Activated CD4-positive, alpha-beta T cell treated with anti-CD3 and anti-CD28 coated beads for 48 hours (primary cell): ENCODE measurements at places on chromosomes 6 and 20.

DNA sequence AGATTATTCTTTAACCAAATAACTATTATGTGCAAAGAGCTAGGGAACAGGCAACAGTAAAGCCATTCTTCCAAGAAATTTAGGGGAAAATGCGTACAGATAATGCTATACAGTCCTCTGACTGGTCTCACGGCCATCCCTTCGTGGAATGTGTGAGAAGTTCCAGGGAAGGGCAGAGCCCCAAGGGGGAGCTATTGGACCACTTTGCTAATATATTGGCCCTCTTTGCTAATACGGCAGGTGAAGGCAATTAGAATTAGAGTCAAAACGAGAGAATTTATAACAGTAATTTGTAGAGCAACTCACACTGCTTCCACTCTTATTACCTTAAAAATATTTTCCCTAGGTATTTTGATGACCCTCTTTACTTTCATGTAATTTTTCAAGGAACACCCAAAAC is 140.4 kb downstream of the IMPG1 start:
- DNase-seq, result peak; percentile 7

- no peak for DNase-seq
Observed at GRCh38 chr6:15322781-15323536, 77.1 kb downstream of the JARID2 start.

- DNase-seq, result no peak
Observed at GRCh38 chr6:5184218-5184617, 76.5 kb downstream of the LYRM4 start.

DNA sequence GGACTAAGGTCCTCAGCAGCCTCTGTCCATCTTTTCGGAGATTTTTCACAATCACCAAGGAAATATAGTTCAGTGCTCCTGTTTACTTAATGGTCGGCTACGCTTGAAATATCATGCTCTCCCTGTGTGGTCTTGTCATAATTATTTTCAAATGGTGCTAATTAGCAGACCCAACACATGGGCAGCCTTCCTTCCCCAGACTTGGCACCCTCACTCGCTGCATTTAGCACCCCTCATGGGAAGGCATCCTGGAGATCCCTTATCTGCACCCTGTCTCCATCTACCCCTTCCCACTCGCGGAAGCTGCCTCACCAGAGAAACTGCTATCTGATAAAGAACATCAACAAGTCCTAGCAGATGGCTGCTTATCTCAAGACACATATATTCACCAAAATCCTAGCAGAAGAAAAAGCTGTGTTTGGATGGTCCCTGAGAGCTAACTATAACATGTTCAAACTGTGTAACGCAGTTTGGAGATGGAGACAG is 131.0 kb upstream of the ESR1 start:
- DNase-seq, result no peak

DNA sequence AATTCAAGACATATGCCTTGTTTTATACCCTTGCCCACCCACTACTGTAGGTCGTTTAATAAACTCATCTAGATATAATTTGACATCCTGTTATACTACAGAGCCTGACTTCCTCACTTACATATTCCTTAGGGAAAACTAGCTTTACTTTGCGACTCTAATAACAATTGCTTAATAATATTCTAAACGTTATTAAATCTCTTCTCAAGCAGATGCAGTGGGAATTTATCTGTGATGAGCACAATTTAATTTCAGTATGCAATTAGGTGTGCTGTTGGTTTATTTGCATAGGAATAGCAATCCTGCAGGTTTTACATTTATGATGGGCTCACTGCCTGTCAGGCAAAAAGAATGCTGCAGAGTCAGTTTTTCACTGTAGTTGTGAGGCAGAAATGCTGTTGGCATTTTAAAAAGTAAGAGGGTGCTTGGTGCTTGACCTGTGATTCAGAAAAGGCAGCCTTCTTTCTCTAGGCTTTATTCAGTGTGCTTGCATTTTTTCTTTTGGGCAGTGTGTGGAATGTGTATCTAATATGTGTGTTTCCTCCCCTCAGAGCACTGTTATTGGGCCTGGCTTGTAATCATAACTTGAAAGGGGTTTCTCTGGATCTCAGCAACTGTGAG is 152.3 kb upstream of the SCGN start:
- DNase-seq, result no peak

GRCh38 chr6:1679688-1680068 is 70.0 kb downstream of the FOXC1 start:
- no peak for DNase-seq

DNA sequence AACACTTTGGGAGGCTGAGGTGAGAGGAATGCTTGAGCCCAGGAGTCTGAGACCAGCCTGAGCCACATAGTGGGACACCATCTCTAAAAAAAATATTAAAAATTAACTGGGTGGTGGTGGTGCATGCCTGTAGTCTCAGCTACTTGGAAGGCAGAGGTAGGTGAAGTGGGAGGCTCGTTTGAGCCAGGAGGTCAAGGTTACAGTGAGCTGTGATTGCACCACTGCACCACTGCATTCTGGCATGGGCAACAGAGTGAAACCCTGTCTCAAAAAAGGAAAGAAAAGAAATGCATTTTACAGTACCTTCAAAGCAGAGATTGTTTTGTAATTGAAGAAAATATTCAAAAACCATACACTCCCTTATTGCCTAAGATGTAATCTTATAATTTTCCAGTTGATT is 6.5 kb downstream of the OCSTAMP start:
- no peak for DNase-seq

DNA sequence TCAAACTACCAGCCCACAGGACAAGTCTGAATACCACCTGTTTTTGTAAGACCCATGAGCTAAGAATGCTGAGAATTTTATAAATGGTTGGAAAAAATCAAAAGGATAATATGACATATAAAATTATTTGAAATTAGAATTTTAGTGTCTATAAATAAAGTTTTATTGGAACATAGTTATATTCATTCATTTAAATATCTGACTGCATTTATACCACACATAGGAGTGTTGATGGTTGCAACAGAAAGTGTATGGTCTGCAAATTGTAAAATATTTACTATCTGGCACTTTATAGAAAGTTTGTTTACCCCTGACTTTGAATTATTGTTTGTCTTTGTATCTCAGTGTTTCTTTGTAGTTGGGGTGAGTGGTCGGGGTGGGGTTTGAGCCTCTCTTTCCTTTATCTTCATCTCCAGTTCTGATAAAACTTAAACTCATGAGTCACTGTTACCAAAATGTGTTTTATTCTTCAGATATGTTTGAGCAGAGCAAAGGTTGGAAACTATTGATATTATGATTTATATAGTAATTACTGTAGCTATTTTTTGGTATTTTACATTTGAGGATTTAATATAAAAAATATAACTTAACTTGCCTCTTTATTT is 55.5 kb downstream of the CD2AP start:
- DNase-seq, result no peak

GRCh38 chr6:31814677-31815024 is 432 bp downstream of the HSPA1L start:
- peak; percentile 76 for DNase-seq

- DNase-seq, result no peak
Observed at GRCh38 chr6:22343864-22344263, 47.0 kb upstream of the PRL start.

DNA sequence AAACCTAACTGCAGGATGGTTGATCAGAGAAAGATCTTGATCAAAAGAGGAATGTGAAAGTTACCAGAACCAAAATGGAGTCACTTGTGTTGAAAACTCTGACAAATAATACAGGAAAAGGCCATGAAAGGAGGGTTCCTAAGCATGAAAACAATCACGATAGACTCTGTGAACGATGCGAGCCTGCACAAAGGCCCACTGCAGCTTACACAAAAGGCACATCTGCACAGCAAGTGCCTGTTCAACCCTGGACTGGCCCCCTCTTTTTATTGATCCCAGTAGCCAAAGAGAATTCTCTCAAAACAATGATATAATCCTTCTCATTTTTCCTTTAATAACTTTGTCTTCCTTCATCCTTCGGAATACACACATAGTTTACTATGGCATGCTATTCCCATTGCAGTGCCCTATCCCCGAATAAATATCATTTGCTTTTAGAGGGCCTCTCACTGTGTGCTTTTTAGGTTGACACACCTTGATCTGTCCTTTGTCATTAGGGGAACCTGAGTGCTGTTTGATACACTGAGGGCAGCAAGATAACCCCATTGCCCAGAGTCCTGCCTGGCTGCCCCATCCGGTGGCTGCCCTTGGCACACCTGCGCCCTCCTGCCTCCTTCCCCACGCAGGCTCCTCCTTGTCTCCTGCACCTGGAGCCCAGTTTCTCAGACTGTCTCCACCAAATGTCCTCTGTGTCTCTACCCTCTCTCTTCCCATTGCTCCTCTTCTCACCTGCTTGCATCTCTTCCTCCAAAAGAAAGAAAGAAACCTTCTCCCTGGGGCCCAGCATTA is 98.3 kb upstream of the FRMD1 start:
- DNase-seq, result no peak

GRCh38 chr20:9503526-9504245 is 10.7 kb upstream of the LAMP5 start:
- DNase-seq, result no peak

GRCh38 chr6:30490026-30490876 is 942 bp downstream of the HLA-E start:
- peak; percentile 88 for DNase-seq

DNA sequence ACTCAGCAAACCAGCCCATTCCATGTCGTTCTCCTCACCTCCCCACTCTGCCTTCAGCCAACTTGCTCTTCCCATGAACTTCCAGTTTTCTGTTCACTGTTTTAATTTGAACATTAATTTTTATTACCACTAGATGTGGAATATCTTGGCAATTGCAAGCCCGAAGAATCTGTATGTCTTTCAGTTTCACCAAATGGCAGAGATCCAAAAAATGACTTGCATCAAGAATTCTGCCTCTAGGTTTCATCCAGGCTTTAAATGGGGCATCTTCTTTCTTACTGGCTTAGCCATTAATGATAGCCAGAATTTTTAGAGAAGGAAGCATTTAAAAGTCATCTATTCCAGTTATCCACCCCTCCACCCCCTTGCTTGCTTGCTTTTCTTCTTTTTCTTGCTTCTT is 39.0 kb downstream of the CAP2 start:
- no peak for DNase-seq
